ENCODE measurements at places on chromosomes 7 and 10.
A peak's percentile ranks its signal among the peaks of the same experiment; 100 is the strongest.

- H3K27me3 ChIP-seq: no peaks in the 10 kb centered on the region
- H3K4me3 ChIP-seq: no peak overlapping the region
- no peaks in the 10 kb centered on the region for H3K36me3 ChIP-seq
- no peak for DNase-seq
- H3K4me1 ChIP-seq: peaks cover 47% of the 10 kb centered on the region
These were observed 12.5 kb downstream of the MXI1 start for GRCh38 chr10:110219884-110220283.

DNA sequence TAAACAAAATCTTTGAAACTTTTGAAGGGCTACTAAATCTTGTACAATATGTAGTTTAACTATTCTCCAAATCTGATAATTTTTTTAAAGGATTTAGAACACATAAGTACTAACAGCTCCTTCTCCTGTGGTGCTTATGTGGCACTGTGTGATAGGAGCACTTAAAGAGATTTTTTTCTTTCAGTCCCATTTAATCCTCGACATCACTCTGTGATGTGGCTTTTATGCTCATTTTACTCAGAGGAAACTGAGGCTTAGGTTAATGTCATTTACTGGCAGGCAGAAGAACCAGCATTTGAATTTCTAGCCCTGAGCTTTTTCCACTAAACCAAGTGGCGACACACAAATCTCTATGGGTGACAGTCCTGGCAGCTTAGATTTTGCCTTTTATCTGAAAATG, 92.4 kb downstream of the SAMD9 start:
- DNase-seq: no peak
- no peak overlapping the region for H3K27ac ChIP-seq
- no peaks in the 10 kb centered on the region for H3K27me3 ChIP-seq
- H3K36me3 ChIP-seq: no peaks in the 10 kb centered on the region
- H3K4me3 ChIP-seq: no peak overlapping the region

- H3K27me3 ChIP-seq: no peaks in the 10 kb centered on the region
- H3K36me3 ChIP-seq: no peaks in the 10 kb centered on the region
- no peak overlapping the region for H3K27ac ChIP-seq
- no peaks in the 10 kb centered on the region for H3K4me1 ChIP-seq
- DNase-seq: peak; percentile 33
These were observed 22.8 kb downstream of the GRID1 start for GRCh38 chr10:86343761-86344160.

GRCh38 chr7:149414745-149415390, 46.0 kb downstream of the ZNF777 start:
- H3K27me3 ChIP-seq: no peaks in the 10 kb centered on the region
- no peaks in the 10 kb centered on the region for H3K36me3 ChIP-seq
- peak overlapping the region; percentile 34 for H3K4me3 ChIP-seq
- peaks cover 6% of the 10 kb centered on the region for H3K4me1 ChIP-seq
- H3K27ac ChIP-seq: no peak overlapping the region

DNA sequence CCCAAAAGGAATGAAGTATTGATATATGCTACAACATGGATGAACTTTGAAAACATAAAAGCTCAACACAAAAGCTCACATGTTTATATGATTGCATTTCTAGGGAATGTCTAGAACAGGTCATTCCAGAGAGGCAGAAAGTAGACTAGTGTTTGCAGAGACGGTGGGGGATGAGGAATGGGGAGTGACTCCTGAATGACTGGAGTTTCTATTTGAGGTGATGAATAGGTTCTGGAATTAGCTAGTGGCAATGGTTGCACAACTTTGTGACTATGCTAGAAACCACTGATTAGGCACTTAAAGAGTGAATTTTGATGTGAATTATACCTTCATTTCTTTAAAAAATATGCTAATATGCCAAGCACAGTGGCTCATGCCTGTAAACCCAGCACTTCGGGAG, 6.9 kb downstream of the KPNA7 start:
- H3K4me3 ChIP-seq: no peak overlapping the region
- no peaks in the 10 kb centered on the region for H3K27me3 ChIP-seq
- H3K27ac ChIP-seq: no peak overlapping the region
- H3K4me1 ChIP-seq: no peaks in the 10 kb centered on the region

DNA sequence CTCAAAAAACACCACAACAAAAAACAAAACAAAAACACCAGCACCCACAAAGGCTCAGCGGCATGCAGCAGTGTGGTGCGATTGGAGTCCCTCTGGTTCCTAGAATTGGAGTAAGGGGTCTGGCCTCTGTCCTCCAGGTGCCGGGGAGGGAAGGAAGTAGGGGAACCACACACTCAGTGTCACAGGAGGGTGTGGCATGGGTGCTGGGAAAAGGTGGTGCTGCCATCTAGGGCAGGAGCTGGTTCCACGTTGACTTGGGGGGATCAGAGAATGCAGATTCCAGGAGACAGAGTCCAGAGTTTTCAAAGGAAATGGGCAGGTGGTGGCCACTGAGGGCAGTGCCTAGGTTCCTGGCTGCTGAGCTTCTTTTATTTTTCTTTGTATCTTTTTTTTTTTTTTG, 19.8 kb upstream of the WIPI2 start:
- no peak overlapping the region for H3K27ac ChIP-seq
- no peaks in the 10 kb centered on the region for H3K36me3 ChIP-seq
- no peak overlapping the region for H3K4me3 ChIP-seq
- peaks cover 10% of the 10 kb centered on the region for H3K27me3 ChIP-seq
- no peak for DNase-seq
